ENCODE measurements at places on chromosomes 2 and 18. TPM values are rescaled to one million over a fixed set of nuclear protein-coding genes. Genes with fewer than 3 reads are reported as not detected.

COLEC11 gene
- 0.43 TPM for total RNA-seq

MOGAT1 gene
- total RNA-seq, result not detected

ARID5A gene
- 9.5 TPM for total RNA-seq

SERPINB10 gene
- not detected for total RNA-seq

Data from fibroblast of villous mesenchyme (primary cell).